Thyroid gland (tissue), 4 donors: ENCODE measurements at places on chromosomes 12 and 14. TPM values are rescaled to one million over a fixed set of nuclear protein-coding genes. Genes with fewer than 3 reads are reported as not detected.
A peak's percentile ranks its signal among the peaks of the same experiment; 100 is the strongest.

Gene GPR137C
- total RNA-seq, result 1.3 TPM

Gene PMCH
- not detected for total RNA-seq

Gene NTS
- total RNA-seq, result 0.63 TPM

Gene PIWIL1
- total RNA-seq, result 0.22 TPM

Gene C14orf180
- 0.56 TPM for total RNA-seq

Gene PTHLH
- not detected for total RNA-seq

Gene FAM90A1
- not detected for total RNA-seq

Gene TEX22
- not detected for total RNA-seq

DNA sequence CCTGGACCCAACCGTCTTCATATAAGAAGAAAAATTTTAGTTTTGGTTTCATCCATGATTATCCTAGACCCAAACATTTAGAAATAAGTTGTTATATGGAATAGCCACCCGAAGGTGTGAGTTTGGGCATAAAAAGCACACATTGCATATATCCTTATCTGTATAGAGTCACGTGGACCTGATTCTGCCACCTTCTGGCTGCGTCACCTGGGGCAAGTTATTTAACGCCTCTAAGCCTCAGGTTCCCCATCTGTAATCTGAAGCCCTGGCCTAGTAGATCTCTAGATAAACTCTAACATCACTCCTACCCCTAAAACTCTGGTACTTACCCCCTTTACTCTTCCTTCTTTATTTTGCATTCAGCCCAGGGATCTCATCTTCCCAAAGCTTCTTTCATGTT lies 14.3 kb upstream of the KRT5 start:
- H3K36me3 ChIP-seq, result no peaks in the 10 kb centered on the region
- DNase-seq, result no peak
- H3K27me3 ChIP-seq, result no peaks in the 10 kb centered on the region
- no peaks in the 10 kb centered on the region for H3K4me1 ChIP-seq

- peaks cover 18% of the 10 kb centered on the region for H3K4me1 ChIP-seq
- no peak overlapping the region for H3K4me3 ChIP-seq
- H3K27me3 ChIP-seq, result no peaks in the 10 kb centered on the region
Observed at GRCh38 chr14:32129124-32129523, 52.0 kb downstream of the ARHGAP5 start.

DNA sequence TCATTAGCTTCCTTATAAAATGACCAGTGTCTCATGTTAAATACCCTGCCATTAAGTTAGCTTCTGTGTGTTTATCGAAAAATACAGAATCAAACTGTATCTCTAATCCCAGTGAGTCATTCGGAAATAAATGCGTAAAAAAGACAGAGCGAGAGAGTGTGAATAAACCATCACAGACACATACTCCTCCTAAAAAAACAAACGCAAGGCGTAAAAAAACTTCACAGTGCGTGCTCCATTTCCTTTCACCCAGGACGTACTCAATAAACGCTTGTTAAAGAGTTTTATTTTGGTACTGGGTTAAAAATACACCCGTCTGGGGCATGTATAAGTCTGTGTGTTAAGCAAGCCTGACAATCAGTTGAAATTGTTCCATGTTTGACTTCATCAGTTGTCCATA lies 58.8 kb upstream of the ISM2 start:
- no peak overlapping the region for H3K4me3 ChIP-seq
- H3K4me1 ChIP-seq, result no peaks in the 10 kb centered on the region
- DNase-seq, result no peak
- no peaks in the 10 kb centered on the region for H3K27me3 ChIP-seq
- no peaks in the 10 kb centered on the region for H3K36me3 ChIP-seq

GRCh38 chr14:34021096-34021495 lies 70.2 kb upstream of the EGLN3 start:
- no peaks in the 10 kb centered on the region for H3K4me1 ChIP-seq
- no peak for DNase-seq
- no peak overlapping the region for H3K4me3 ChIP-seq
- no peaks in the 10 kb centered on the region for H3K36me3 ChIP-seq
- no peak overlapping the region for H3K27ac ChIP-seq
- no peaks in the 10 kb centered on the region for H3K27me3 ChIP-seq

DNA sequence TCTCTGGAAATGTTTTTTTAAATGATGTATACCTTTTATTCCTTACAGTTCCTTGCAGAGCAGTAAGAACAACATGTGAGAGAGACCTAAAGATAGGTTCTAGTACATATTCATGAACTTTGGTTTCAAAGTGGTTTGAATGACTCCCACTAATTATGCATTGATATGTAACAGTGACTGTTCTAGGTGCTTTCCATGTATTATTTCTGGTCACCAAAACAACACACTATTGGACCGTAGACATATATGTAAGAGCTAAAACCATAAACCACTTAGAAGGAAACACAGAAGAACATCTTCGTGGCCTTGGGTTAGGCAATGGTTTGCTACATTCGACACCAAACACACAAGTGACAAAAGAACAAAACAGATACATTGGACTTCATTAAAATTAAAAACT lies 37.9 kb downstream of the SOX5 start:
- no peaks in the 10 kb centered on the region for H3K36me3 ChIP-seq
- no peak overlapping the region for H3K4me3 ChIP-seq

DNA sequence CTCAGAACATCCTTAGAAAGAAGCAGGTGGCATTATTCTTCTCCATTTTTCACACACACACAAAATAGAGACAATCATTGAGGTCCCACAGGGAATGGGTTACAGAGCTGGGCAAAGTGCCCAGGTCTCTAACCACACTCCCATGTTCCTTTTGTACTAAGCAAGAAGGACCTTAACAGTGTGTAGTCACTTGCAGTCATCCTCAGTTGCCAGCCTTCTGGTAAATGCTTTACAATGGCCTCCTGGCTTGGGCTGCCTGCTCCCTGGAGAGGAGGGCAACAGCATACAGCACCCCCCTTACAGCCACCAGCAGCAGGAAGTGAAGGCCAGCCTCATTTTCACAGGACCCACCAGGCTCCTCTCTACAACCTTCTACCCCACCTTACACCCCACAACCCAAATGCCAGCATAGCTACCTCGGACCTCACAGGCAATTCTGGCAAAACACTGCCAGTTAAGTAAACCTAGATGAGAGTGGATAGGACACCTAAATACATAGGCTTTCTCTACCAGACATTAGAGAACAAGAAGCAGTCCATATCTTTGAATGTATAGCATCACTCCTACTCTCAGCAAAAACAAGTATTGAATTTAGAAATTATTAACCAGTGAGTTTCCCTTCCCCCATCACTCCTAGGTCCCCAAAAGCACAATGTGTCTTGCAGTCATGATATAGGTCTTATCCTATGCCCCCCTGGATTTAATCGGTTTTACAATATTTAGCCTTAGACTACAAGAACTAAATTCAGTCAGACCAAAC lies 88.1 kb downstream of the PPP2R5E start:
- DNase-seq, result peak; percentile 29
- H3K4me1 ChIP-seq, result peaks cover 37% of the 10 kb centered on the region
- H3K36me3 ChIP-seq, result no peaks in the 10 kb centered on the region
- no peak overlapping the region for H3K27ac ChIP-seq

DNA sequence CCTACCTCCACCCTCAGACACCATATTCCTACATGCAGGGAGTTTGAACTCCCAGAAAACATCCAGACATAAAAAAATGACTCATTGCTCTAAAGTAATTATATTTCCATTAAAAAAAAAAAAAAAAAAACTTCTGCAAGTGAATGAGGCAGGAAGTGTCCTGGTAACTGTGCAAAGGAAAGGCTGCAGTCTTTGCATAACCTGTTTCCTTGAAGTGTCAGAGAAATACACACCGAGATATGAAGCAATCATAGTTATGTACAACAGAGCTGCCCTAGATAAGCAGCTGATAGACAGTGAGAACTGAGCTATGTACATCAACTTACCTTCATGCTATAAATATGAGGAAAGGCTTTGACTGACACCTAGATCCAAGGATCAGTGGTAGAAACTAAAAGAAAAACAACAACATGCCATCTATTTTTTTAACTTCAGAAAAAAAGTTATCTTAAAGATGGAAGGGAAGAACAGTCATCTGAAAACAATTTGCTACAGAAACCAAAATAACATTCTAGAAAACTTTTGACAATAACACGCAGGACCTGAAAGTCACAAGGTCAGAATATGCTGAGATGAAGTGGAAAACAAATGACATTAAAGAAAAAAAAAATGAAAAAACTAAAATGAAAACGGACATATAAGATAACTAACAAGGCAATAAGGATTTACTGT lies 263.2 kb downstream of the SEC23A start:
- no peak overlapping the region for H3K27ac ChIP-seq
- H3K27me3 ChIP-seq, result no peaks in the 10 kb centered on the region
- DNase-seq, result no peak
- no peaks in the 10 kb centered on the region for H3K4me1 ChIP-seq
- no peaks in the 10 kb centered on the region for H3K36me3 ChIP-seq
- no peak overlapping the region for H3K4me3 ChIP-seq

GRCh38 chr12:121214855-121215745 lies 5.2 kb downstream of the P2RX4 start:
- H3K36me3 ChIP-seq, result no peaks in the 10 kb centered on the region
- H3K4me3 ChIP-seq, result no peak overlapping the region
- no peak overlapping the region for H3K27ac ChIP-seq
- H3K27me3 ChIP-seq, result no peaks in the 10 kb centered on the region

DNA sequence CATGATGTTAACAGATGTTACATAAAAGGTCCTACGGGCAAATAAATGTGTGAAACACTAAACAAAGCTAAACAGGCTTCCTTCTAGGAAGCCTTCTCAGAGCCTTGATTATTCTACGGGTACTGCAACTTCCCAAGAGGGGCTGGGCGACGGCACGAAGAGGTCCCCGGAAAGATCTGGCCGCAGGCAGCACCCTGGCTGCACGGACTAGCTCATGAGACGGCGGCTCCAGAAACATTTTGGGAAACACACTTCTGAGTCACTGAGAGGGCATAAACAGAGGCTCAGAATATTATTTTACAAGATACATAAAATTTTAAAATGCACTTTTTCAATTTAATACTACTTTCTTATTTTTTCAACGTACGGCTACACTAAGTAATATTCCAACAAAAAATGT lies 19.4 kb downstream of the STX2 start:
- H3K4me1 ChIP-seq, result peaks cover 18% of the 10 kb centered on the region
- no peak overlapping the region for H3K4me3 ChIP-seq
- no peaks in the 10 kb centered on the region for H3K27me3 ChIP-seq
- no peak overlapping the region for H3K27ac ChIP-seq
- no peaks in the 10 kb centered on the region for H3K36me3 ChIP-seq

DNA sequence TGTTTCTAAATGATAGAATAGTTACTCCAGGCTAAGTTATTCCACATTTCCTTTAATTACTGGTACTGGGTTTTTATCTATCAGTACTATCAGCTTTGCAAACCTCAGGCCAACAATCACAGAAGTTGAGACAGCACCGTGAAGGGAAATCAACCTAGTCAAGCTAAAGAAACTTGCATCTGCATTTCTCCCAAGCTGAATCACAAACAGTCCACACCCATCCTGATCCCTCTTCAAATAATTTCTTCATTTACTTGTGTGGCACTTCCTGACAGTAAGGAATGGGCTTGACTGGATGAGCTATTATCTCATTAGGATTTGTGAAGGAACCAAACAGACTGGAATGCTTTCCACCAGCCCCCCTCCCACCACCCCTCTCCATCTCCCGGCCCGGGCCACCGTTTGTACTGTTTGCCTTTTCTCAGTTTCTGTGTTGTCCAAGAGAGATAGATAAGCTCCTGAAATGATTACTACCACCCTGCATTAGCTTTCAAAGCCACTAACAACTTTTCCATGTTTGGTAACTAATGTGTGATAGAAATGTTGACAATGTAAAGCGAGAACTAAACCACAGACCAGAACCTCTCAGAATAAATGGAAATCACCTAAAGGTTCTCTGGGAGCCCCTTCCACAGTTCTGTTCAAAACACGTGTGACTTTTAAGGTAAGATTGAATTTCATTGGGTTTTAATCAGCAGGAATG lies 236.3 kb downstream of the SLC25A21 start:
- no peaks in the 10 kb centered on the region for H3K4me1 ChIP-seq
- H3K36me3 ChIP-seq, result no peaks in the 10 kb centered on the region
- no peak overlapping the region for H3K27ac ChIP-seq
- no peak for DNase-seq
- no peak overlapping the region for H3K4me3 ChIP-seq

DNA sequence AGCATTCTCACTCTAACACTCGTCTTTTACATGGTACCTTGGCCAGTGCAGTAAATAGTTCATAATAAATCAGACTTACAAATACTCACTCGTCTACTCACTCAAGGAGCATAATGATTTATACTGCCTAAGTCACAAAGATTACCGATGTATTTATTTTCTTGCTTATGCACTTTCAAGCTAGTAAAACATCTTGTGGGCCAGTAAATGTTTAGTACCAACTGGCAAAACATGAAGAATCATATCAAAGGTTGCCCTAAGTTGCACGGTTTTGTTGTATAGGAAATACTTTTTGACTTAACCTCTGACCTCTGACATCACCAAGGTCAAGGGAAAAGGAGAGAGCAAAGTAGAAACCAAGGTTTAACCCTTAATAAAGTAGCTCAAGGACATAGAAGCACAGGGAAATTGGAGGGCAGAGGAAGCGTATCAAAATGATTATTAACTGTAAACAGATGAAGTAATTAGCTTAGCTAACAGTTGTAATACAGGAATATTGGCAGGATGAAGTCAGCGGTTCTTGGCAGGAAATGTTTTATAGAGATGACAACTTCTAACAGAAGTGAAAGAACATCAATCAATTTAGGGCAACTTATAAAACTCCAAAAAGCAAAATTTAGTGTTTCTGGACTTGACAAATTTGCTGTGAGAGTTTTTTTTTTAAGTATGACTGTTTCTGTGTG lies 131.9 kb downstream of the HMGA2 start:
- H3K4me3 ChIP-seq, result no peak overlapping the region
- H3K27ac ChIP-seq, result no peak overlapping the region

DNA sequence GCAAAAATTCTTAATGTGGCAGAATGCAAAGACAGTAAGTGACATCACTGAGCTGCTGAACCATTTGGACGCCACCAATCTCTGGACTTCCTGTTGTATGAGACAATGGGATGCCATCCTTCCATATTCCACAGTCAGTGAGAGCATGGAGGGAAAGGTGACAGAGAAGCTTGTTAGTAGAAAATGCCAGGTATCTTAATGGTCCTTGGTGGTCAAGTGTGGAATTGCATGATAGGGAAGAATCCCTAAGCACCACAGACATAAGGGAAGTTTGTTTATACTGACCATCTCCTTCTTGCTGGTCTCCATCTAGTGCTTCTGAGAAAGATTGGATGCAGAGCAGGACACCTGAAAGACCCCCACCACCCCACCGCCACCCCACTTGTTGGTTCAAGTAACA lies 1410.0 kb upstream of the TMEM132C start:
- DNase-seq, result no peak
- no peaks in the 10 kb centered on the region for H3K4me1 ChIP-seq
- no peak overlapping the region for H3K4me3 ChIP-seq
- H3K27me3 ChIP-seq, result no peaks in the 10 kb centered on the region
